CD4-positive, alpha-beta T cell treated with Interleukin-6 for 4 hours (primary cell): ENCODE measurements at places on chromosomes 1 and 21.

GRCh38 chr1:204806943-204807687, 63.5 kb upstream of the NFASC start:
- peak; percentile 88 for DNase-seq

- DNase-seq = no peak
Observed at GRCh38 chr1:87743256-87743655, 414.6 kb downstream of the LMO4 start.

GRCh38 chr1:67686267-67687197, 1.5 kb downstream of the GADD45A start:
- DNase-seq = peak; percentile 63

DNA sequence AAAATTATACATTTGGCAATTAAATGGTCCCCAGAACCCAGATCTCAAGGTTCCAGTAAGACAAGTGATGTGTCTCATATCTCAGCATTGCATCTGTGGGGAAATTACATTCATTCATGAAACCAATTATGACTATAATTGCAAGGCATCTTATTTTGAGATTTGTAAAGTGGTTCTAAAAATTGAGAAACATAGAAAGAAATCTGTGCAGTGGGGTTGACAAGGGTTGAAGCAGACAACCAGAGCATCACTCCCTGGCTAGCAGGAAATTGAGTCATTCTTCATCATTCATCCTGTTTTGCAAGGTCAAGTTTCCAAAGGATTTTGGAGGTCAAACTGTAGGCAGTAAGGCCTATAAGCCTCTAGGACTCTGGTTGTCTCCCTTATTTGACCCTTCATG, 25.1 kb upstream of the MROH9 start:
- no peak for DNase-seq

DNA sequence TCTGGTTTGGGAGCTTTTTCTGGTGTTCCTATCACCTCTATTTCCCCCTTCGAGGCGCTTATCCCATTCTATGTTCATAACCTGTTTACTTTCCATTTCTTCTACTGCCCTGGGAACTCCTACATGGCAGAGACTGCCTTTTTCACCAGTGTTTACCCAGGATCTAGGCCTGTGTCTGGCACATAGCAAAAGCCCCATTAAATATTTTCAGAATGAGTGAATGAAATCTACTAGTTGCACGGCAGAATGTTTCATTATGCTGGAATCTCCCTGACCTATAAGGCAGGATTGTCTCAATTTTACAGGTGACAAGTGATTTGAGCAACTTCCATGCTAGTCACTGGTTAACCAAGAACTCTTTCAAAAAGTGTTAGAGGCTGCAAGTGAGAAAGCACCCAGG, 70.1 kb downstream of the PGM1 start:
- DNase-seq = no peak

DNA sequence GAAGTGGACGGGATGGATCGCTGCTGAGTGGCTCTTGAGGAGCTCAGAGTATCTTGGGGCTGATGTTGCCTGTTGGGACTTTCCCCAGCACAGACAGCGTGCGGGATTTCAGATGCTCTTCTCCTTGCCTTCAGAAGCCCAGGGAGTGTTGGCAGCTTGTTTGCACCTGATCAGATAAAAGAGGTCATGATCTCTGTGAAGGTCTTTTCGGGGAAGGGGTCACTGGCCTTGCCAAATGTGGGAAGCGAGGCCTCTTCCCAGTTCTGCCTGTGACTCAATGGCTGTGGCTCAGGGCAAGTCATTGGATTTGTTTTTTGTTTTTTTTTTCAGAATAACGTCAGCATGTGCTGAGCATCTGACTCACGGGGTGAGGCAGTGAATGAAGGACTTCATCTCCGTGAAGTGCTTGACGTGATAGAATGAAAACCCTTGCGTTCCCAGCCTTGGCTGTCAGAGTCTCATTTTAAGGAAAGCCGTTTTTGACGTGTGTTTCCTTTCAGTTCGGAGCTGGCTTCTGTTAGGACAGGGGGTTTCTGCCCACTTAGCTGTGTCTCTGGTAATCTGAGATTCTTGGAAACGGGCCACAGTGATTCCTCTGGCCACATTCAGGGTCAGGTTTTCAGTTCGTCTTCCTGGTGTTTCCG, 46.7 kb downstream of the GALNT2 start:
- DNase-seq = no peak

- no peak for DNase-seq
Observed at GRCh38 chr21:34337741-34338140, 26.1 kb upstream of the KCNE2 start.

GRCh38 chr1:53296117-53296749, 31.6 kb downstream of the LRP8 start:
- peak; percentile 17 for DNase-seq

DNA sequence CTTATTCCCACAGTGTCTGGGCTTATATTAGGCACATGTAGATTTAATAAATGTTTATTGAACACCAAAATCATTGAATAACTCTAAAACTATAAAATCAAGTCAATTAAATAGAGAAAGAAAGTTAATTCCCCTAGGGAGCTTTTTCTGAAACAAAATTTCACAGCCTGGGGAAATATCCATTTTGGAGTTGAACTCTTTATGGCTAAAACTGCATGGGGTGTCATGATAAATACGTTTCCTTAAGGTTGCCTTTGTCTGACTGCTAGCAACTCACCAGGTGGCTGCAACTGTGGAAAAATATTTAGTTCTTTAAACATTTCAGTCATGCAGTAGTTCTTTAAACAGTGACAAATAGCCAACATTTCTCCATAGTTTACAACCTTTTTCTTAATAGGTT, 496.1 kb downstream of the LRRIQ3 start:
- no peak for DNase-seq

DNA sequence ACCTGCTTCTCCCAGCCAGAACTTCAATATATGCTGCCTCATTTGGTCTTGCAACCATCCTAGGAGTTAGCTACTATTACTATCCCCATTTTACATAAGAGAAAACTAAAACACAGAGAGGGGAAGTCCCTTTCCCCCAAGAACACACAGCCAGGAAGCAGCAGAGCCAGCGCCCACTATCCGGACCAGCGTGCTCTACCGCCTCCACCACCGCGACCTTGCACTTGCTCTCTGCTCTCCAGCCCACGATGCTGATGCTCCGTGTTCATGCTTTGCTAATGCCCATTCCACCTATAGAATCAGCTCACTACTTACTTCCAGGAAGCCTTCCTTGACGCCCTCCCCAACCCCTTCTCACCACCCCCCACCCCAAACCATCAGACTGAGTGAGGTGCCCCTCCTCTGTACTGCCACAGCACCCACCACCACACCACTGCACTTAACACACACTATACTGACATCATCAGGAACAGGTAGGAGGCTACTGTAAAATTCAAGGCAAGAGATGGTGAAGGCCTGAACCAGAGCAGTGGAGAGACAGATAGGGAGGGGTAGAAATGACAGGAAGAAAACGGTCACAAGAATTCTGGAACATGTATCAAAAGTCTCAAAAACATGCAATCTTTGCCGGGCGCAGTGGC, 9.4 kb downstream of the TMEM53 start:
- peak; percentile 35 for DNase-seq

- DNase-seq = no peak
Observed at GRCh38 chr1:21385022-21385421, 54.9 kb upstream of the NBPF3 start.

DNA sequence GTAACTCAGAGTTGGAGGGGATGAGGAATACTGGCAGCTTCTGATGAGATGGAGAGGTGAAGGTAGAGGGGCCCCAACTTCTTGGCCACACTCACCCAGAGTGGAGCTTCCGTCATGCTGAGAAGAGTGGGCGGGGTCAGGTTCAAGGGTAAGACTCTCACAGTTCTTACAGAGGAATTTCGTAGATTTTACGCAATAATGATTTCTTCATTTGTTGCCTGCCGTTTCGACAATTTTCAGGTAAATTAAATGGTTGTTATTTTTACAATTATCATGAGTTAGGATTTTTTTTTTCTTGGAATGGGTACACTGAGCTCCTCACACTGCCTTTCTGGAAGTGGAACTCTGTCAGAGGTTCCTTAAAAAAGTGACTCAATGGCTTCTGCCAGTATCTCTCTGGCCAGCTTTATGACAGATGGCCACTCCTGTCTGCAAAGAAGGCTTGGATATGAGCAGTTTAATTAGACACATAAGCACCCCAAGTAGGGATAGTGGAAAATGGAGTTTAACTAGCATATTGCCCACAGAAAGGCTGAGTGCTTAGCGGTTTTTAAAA, 13.8 kb upstream of the NLRP3 start:
- no peak for DNase-seq

- DNase-seq = no peak
Observed at GRCh38 chr1:31381394-31382294, 8.8 kb upstream of the FABP3 start.

- no peak for DNase-seq
Observed at GRCh38 chr21:15134701-15135470, 70.1 kb upstream of the NRIP1 start.

GRCh38 chr1:186337554-186337953, 37.5 kb downstream of the TPR start:
- DNase-seq = no peak

DNA sequence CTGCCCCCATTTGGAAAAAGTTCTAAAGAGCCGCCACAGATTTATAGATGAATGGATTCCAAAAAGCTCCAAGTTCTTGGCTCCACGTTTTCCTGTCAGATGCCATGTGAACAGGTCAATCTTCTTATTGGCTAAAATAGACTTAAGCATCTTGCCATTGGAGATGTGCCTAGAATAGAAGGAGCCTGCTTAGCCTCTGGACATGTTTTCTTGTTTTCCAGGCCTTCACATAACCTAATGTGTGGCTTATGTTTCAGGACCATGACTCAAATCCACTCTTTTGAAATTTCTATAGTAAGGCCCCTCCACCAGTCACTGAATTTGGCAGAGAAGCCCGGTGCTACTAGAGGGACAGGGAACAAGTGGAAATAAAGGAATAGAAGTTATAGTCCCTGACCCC, 31.5 kb downstream of the PHC2 start:
- DNase-seq = no peak

GRCh38 chr1:92509619-92510018, 22.9 kb upstream of the GFI1 start:
- DNase-seq = no peak

DNA sequence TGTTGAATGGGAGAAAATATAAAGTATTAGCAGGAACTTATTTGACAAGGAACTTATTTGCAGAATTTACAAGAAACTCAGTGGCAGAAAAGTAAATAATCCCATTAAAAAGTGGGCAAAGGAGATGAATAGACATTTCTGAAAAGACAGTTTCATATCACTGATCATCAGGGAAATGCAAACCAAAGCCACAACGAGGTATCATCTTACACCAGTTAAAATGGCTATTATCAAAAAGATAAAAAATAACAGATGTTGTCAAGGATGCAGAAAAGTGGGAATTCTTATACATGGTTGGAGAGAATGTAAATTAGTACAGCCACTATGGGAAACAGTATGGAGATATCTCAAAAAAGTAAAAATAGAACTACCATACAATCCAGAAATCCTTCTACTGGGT, 61.0 kb downstream of the SYT14 start:
- no peak for DNase-seq

- DNase-seq = no peak
Observed at GRCh38 chr1:59569198-59569597, 245.6 kb upstream of the HOOK1 start.

DNA sequence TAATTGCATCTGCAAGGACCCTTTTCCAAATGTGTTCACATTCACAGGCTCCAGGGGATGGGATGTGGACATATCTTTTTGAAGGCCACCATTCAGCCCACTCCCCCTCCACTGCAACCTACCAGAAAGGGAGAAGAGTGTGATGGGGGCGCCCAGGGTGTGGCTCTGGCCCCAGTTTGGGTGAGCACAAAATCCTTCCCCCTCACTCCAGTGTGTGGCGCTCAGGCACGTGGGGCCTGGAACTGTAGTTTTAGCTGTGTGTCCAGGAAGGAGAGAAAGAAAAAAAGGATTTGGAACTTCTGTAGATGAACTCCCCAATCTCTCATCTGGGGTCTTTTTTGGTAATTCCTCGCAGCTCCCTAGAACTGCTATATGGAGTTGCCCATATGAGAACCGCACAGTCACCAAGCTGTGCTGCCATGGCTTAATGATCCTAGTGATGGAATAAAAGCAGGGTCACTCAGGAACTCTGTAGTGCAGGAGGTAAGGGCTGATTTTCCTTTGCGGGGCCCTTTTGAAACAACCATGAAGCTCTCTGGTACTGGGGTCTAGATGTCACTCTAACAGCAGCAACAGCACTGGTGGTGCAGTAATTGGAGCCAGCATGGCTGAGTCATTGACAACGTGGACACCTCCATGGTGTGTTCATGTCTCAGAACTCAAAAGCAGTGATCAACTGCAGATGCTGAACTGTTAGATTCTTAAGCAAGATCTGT, 17.0 kb downstream of the AGT start:
- DNase-seq = no peak

GRCh38 chr1:225259542-225259941, 168.3 kb downstream of the LBR start:
- no peak for DNase-seq
